ENCODE measurements at places on chromosomes 12 and 14.

- no peak for DNase-seq
These were observed 7.7 kb upstream of the TMEM132D start for GRCh38 chr12:129911428-129912049.

- no peak for DNase-seq
These were observed 70.3 kb upstream of the DBX2 start for GRCh38 chr12:45121224-45121623.

DNA sequence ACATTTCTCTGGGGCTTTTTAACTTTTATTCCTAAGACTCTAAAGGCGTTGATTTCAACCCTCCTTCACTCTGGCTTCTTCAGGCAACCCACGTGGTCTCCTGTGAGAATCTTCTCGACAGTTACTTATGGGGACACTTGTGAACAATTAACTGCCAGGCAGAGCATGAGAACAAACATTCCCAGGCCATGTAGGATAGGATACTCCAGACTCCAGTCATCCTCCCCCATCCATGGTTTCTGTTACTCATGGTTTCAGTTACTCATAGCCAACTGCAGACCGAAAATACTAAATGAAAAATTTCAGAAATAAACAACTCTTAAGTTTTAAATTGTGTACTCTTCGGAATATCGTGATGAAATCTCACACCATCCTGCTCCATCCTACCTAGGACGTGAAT is 19.5 kb downstream of the GPR68 start:
- DNase-seq = no peak

DNA sequence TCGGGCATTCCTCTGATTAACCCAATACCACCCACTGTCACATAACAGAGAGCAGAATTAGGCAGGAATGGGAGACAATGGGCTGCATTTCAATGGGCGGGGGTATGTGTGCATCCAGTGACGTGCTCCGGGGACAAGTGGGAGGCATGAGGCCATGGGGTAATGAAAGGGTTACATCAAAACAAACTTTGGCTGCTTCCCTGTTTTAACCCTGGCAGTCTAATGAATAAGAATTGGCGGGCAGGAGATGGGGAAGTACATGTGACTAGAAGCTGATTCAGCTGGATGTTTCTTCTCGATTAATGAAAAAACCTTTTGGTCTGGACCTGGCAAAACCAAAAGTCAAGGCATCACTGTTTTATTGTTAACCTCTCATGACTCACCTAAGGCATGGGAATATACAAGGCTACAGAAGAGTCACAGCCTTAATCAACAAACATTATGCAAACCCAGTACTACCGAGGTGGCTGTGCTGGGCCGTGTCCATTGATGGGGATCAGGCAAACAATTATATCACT is 44.2 kb downstream of the SOCS2 start:
- DNase-seq = no peak

- no peak for DNase-seq
These were observed 349.9 kb downstream of the C12orf50 start for GRCh38 chr12:87679251-87679650.

- no peak for DNase-seq
These were observed 323.8 kb downstream of the RGS6 start for GRCh38 chr14:72256055-72256454.

DNA sequence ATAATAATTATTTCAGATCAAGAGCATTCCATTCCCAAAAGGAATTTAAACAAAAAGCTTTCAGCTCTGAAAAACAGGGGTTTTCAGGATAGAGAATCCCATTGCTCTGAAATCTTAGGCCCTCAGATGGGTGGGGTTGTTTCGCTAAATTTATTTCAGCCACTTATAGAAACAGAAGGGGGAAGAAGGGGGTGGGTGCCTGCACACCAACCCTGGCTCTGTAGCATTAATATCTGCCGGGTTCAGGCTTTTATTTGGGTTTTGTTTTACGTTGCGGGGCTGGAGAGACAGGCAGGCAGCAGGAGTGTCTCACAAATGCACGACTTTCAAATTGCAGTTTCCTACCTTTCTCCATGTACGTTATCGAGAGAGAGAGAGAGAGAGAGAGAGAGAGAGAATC is 12.5 kb upstream of the ZFP36L1 start:
- no peak for DNase-seq

- DNase-seq = no peak
These were observed at the start of gene RNASE7 for GRCh38 chr14:21041676-21042433. TSS of gene RNASE7 (plus strand) at chr14:21042362. CDS start at chr14:21042993, 631 bp downstream.

GRCh38 chr12:68943848-68944247 is 10.9 kb upstream of the CPM start:
- no peak for DNase-seq

DNA sequence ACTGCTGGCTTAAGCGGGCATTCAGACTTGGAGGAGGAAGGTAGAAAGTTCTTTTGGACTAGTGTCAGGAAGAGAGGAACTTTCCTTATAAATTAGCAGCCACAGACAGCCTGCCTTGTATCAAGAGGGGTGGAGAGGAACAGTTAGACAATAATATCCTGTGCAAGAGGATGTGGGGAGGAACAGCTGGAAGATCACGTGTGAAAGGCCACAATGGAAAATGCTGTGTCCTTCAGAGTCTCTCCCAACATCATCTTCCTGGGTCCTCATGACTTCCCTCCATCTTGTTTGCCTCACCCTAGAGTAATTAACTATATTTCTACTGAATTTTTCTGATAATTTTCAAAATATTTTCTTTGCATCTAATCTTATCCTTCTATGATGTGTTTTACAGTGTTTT is 117.4 kb downstream of the MGAT4C start:
- DNase-seq = no peak

- no peak for DNase-seq
These were observed 12.3 kb downstream of the GPX2 start for GRCh38 chr14:64930085-64930843.

DNA sequence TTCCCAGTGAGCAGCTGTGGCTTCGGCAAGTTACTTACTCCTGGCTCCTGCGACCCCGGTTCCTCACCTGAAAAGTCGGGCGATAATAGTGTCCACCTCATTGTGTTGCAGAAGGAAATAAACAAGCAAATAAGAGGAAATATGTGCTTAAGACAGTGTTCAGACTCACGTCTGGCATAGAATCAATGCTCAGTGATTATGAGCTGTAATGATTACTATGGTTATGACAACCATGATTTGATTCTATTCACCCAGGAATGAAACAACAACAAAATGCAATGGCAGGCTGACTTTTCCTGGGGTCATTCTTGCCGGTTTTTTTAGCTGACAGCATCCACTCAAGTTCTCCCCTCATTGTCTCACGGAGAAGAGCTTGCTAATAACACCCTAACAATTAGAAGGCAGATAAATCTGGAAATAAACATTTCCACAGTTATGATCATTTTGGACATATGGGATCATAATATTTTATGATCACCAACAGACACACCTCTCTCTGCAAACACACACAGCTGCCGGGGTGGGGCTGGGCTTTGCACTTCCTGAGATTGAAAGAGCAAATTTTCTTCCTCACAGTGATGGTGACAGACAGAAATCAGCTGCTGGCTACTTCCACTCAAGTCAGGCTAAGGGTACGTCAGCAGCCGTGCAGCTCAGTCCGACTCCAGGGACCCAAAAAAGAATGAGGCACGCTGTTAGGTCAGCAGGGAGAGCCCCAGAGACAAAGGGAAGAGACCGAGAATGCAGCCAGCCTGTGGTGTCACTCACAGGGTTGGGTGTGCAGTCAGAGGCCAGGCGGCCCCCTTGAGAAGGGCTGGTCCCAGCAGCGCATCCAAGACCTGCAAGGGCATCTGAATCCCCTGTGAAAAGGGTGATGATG is 158.0 kb downstream of the RIMBP2 start:
- no peak for DNase-seq

- no peak for DNase-seq
These were observed 28.7 kb downstream of the CCDC85C start for GRCh38 chr14:99575043-99576023.

DNA sequence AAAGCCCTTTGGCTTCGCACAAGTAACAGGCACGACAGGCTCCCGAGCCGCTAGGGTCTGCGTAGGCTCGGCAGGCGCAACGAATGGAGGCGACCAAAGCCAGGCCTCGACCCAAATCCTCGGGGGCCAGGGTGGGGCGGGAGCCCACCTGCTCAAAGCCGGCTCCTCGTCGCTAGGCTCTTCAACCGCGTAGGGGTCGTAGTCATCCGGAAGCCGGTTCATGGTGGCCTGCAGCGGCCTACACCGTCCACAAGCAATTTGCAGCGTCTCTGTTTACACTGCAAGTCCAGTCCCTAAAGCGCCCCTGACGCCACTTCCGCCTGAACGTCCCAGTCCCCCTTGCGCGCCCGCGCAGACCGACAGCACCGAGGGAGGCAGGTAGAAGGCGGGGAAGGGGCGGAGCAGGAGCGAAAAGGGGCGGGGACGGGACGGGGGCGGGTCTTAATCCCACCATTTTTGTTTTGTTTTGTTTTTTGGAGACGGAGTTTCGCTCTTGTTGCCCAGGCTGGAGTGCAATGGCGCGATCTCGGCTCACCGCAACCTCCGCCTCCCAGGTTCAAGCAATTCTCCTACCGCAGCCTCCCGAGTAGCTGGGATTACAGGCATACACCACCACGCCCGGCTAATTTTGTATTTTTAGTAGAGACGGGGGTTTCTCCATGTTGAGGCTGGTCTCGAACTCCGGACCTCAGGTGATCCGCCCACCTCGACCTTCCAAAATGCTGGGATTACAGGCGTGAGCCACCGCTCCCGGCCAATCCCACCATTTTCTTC is at the start of gene EAPP:
TSS of gene EAPP (minus strand) at position 295 of the 774 bp plus-strand sequence. CDS start at position 222, 73 bp downstream.
- no peak for DNase-seq

All from activated naive CD4-positive, alpha-beta T cell (primary cell).